Fibroblast of villous mesenchyme (primary cell): ENCODE measurements at places on chromosomes 11 and 22. TPM values are rescaled to one million over a fixed set of nuclear protein-coding genes. Genes with fewer than 3 reads are reported as not detected.

The WBP2NL gene
- 0.32 and 0.43 TPM in 2 replicates for total RNA-seq

The BCR gene
- total RNA-seq: 36.7 and 40.9 TPM in 2 replicates

The CARNS1 gene
- total RNA-seq: not detected in 2 replicates

The MAJIN gene
- not detected in 2 replicates for total RNA-seq

The OR56A3 gene
- total RNA-seq: not detected in 2 replicates

The JAML gene
- not detected in 2 replicates for total RNA-seq

The ART5 gene
- not detected in 2 replicates for total RNA-seq

The OR8B2 gene
- not detected in 2 replicates for total RNA-seq

The IGSF22 gene
- total RNA-seq: under 0.01 and 1.3 TPM in 2 replicates

The YDJC gene
- 19.0 and 27.1 TPM in 2 replicates for total RNA-seq

The MED15 gene
- total RNA-seq: 37.0 and 51.0 TPM in 2 replicates

The ME3 gene
- total RNA-seq: 19.9 and 27.4 TPM in 2 replicates

The SLC43A1 gene
- 6.0 and 9.3 TPM in 2 replicates for total RNA-seq

The MYRF gene
- 2.6 and 9.7 TPM in 2 replicates for total RNA-seq

The CSF2RB gene
- 2.6 and 11.2 TPM in 2 replicates for total RNA-seq

The OR52H1 gene
- total RNA-seq: 0.32 and 0.86 TPM in 2 replicates

The ZFTA gene
- 12.2 and 16.0 TPM in 2 replicates for total RNA-seq

The CCDC87 gene
- 0.43 and 0.64 TPM in 2 replicates for total RNA-seq

The HOATZ gene
- total RNA-seq: not detected in 2 replicates

The APOA5 gene
- not detected in 2 replicates for total RNA-seq

The CRYBA4 gene
- not detected in 2 replicates for total RNA-seq

The SLC22A8 gene
- not detected in 2 replicates for total RNA-seq
